Uterus (tissue), 4 donors: ENCODE measurements at places on chromosomes 5 and 9. TPM values are rescaled to one million over a fixed set of nuclear protein-coding genes. Genes with fewer than 3 reads are reported as not detected.

- no peak for DNase-seq
Observed at GRCh38 chr9:73050887-73051550, 98.2 kb upstream of the ALDH1A1 start.

DNA sequence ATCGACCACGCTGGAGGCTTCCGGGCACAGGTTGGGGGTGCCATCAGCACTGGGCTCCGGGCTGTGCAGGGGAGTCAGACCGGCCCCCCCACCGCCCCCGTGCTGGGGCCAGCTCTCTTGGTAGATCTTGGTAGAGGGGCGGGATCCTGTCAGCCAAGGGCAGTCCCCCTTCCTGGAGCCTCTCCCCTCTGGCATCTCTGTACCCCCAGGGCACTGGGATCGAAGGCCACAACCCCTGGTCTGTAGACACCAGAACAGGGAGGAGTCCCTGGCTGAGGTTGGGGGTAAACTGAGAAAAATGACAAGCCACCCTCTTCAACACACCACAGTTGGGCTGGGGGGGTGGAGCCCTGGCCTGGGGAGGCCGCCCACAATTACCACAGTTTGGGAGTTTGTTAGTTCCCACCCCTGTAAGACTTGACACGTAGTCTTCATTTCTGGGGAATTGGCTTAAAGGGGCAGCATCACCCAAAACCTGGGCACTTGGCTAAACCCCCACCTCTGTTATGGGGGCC is 882 bp downstream of the CERCAM start:
- DNase-seq, result peak; percentile 38

CTSL gene
- total RNA-seq, result 129 TPM

SLC46A2 gene
- not detected for total RNA-seq

C5orf22 gene
- 14.4 TPM for total RNA-seq
